ENCODE measurements at places on chromosomes 7 and 10.
A peak's percentile ranks its signal among the peaks of the same experiment; 100 is the strongest.

DNA sequence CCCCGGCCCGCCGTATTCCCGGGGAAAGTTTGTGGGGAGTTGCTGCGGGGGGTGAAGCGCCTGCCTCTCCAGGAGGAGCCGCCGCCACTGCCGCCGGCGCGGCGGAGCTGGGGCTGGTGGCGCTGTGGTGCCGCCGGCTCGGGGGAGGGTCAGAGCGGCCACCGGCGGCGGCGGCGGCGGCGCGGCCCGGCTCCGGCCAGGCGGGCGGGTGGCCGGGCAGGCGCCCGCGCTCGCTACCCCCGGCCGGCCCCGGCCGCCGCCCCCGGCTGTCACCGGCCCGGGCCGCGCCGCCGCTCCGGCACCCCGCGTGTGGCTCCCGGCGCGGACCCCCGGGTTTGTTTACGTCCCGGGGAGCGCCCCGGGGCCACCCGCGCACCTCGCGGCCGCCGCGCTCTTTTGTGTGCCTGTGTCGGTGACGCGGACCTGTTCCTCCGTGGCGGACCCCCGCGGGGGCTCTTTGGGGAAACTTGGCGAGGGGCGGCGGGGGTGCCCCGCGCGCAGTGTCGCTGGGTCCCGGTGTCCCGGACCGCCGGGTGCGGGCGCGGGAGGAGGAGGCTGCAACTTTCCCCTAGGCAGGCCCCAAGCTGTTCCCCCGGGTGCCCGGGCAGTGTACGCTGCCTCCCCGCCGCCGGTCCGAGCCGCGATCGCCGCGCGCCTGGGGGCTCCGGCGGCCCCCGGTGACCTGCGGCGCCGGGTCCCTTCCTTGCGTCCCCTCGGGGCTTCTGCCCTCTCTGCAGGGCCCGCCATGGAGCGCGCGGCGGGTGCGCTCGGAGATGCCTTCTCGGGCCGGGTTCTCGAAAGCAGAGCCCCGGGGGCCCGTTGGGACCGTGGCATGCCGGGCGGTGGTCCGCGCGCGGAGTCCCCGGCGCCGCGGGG, 593 bp upstream of the CUX1 start:
- DNase-seq, result no peak

DNA sequence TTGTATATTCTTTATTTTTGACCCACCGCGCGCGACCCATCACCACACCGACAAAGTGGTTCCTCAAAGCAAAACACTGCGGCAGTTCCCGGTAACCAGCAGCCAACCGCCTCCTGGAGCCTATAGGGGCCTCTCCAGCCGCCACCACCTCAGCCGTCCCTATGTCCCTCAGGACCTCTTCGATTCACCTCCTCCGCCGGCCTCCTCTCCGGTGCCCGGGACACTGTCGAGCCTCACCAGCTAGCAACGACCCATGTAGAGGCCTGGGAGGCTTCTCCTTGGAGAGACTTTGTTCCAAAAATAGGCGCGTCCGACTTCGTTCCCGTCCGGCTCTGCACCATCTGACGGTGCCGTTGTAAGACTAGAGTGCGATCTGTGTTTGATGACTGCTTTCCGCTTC, 158.8 kb downstream of the HGF start:
- no peak for DNase-seq

GRCh38 chr10:104328896-104329710, 9.2 kb downstream of the ITPRIP start:
- DNase-seq, result peak; percentile 89

- DNase-seq, result no peak
These were observed 18.3 kb downstream of the LEP start for GRCh38 chr7:128259131-128260061.

DNA sequence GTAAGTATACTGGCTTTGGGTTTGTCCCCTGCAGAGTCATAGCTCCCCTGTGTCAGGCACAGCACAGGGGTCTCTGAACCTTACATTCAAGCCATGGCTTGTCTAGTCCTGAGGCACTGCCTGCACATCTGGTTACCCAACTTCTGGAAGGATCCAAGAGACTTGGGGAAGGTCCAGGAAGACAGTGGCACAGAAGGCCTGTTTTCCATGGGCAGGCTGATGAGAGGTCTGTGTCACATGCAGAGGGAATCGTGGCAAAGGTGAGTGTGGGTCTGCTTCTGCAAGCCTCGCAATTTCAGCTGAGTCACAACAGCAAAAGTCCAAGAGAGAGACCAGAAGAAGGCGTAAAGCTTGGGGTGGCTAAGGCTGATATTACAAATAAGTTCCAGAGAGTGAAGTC, 28.4 kb upstream of the BMPR1A start:
- no peak for DNase-seq

- DNase-seq, result no peak
These were observed 197.1 kb upstream of the CXCL12 start for GRCh38 chr10:44581996-44582395.

DNA sequence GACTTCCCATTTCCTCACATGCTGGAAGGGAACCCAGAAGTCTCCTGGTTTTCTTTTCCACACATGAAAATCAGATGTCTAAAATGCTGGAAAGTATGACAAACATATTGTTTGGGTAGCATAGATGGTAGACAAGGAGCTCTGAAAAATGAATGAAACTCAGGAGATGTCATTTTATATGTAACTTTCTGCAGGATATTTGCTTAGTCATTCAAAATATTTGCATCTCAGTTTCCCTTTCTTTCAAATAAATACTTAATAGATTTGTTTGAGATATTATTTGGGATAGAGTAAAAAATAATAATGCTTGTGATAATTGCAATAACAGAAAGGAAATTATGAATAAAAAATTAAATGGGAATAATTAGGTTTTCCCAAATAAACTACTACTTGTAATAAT, 298.9 kb upstream of the ADARB2 start:
- DNase-seq, result no peak

GRCh38 chr10:77030974-77031373, 606.6 kb downstream of the KCNMA1 start:
- DNase-seq, result no peak

DNA sequence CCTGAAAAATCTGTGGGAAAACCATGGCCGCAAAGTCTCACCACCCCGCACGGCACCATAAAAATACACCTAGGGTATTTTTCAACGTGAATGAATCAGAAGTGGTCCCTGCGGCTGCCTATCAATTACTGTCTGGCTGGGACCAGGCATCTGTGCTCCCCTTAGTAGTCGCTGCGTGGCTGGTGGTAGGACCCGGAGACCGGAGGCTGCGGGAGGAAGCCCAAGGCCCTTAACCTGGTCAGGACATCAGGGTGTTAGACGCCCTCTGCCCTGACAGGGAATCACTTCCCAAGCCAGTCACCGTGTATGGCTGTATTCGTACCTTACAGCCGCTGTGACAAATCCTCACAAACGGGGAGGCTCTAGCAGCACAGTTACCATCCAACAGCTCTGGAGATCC, 141.5 kb upstream of the PPP2R2D start:
- DNase-seq, result no peak

DNA sequence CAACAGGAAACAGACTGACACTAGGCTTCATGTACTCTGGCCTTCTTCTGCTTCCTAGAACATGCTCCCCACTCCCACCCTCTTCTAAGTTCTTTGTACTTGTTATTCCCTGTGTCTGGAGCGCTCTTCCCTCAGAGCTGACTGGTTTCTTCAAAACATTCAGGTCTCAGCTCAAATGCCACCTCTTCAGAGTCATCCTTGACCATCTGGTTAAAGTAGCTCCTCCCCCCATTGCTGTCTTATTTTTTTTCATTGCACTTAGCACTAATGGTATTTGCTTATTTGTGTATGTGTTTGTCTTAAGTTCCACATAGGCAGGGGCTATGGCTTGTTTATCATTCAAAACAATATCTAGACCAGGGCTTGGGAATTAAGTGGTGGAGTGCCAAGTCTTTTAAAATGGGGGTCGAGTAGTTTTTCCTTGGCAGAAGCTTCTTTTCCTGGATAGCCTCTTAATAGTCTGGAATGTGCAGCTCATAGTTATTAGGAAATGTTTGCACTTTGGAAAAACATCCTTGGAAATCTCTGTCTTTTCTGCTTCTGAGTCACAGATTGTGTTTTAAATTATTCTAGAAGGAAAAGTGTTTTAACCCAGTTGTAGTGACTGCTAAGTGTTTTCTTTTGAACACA, 60.0 kb downstream of the RALA start:
- DNase-seq, result no peak

DNA sequence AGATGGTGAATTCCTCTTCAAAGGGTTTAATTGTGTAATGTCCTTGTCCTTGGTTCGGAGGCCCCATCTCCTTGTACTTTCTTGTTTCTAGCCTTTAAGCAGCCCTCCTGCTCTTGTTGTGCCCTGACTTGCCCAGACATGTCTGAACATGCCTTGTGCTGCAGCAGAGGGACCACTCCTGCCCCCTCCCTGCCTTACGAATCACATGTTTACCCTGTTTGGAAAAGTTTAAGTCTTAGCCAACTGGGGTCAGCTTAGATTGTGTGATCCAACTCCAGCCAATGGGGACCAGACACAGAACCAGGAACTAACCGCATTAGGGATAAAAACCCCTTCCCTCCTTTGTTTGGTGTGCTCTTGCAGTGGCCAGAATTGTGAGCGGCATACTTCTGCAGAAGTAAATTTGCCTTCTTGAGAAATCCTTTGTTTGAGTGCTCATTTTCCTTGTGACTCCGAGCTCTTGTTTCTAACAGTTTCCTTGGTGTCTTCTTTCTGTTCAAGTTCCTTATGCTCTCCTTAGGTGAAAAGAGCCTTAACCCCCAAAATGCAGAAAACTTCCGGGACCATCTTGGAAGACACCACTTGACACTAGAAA, 29.4 kb downstream of the CLRN3 start:
- DNase-seq, result no peak

DNA sequence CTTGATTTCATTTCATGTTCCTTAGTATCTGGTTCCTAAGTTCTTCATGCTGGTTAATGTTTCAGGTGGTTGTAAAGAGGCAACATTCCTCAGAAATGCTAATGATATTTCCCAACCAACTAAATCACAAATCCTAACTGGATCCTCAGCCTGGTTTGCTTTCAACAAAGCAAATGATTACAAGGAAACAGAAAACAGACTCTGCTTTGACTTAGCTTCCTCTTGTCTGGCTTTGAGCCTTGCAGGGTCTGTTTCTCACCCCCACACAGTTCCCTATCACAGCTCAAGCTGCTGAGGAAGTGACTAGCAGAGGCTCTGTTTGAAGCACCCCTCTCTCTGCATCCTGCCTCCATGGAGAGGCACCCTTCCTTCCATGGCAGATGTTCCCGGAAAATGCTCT, 130.2 kb upstream of the CTTNBP2 start:
- DNase-seq, result no peak

DNA sequence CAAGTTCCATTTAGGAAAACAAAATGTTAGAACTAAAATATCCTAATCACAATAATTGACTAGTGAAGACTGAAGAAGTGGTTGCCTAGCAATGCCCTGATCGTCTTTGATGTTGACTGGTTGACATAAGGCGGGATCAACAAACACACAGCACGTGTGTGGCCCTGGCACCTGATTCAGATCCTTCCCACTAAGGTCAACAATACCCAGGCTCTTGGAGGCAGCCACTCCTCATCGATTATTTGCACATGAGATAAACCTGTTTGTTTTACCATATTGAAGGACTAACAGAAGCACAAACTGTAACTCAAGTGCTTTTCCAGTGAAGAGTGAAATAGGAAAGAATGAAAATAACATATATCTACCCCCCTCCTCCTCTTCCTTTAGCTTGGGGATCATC, 15.6 kb downstream of the FANK1 start:
- no peak for DNase-seq

DNA sequence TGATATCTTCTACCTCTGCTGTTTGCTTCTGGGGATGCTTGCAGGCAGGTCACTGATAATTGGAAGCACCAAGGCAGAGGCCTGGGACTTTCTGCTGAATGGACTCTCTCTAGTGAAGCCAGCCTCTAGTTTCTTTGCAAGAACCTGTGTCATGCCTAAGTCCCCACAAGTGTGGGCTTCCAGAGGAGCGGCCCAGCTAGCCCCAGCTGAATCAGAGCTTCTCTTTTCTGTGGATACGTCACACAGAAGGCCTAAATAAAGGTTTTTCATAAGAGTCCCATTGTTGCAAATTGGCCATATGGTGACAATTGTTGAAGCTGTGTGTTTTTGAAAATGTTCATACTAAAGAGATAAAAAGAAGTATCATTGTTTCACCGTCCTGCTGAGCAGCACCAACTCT, 6.8 kb upstream of the OPALIN start:
- DNase-seq, result no peak

- no peak for DNase-seq
These were observed 55.0 kb upstream of the LBX1 start for GRCh38 chr10:101284101-101284743.

DNA sequence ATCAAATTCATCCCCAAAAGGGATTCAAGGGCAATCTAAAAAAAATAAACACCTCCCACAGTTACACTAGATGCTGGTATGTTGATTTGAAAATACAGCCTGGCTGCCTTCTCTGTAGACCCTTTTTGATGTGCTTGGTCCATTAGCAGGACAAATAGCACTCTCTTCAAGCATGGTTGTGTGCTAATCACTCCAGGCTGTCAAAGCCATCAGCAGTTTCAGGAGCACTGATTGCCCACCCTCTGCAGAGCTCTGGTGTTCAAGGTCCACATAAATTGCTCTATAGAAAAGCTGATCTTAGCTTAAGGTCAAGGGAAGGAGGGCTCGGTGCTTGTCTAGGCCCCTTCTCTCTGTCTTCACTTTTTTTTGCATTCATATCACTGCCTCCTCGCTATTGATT, 35.4 kb downstream of the PRR15 start:
- DNase-seq, result no peak
